Ecto neural progenitor cell (in vitro differentiated cells): ENCODE measurements at places on chromosomes 2 and 18.

DNA sequence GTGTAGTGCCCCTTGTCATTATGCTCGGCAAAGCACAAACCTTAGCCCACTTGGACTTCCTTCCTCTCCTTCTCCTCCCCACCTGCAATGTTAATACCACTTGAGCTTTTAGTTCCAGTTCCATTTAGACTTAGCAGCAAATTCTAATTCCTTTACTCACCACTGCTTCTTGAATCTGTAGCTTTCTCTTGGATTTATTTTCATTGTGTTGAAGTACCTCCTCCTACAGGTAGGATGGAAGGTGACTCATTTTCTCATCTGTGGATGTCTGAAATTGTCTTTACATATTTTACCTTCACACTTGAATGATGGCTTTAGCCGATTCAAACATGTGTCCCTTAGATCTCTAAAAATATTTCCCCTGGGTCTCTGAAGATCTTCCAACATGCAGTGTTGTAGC, 32.8 kb upstream of the BIN1 start:
- no peak for DNase-seq

GRCh38 chr2:134207589-134208209, 46.2 kb upstream of the MGAT5 start:
- DNase-seq: peak; percentile 53

GRCh38 chr18:46481048-46481846, 175.8 kb downstream of the LOXHD1 start:
- peak; percentile 72 for DNase-seq

DNA sequence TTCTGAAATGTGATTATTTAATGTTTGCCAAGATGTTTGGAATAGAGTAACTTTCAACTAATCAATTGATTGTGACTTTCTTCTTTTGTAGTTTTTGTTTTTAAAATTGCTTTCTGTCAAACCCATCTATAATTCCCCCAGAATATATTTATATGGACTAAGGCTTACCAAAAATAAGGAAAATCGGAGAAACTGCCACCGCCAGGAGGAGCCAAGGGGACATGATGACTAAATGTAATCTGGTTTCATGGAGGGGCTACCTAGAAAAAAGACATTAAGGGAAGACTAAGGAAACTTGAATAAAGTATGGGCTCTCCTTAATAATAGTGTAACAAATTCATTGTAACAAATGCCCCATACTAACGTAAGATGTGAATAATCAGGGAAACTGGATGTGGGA, 19.5 kb downstream of the BOLA3 start:
- DNase-seq: no peak

DNA sequence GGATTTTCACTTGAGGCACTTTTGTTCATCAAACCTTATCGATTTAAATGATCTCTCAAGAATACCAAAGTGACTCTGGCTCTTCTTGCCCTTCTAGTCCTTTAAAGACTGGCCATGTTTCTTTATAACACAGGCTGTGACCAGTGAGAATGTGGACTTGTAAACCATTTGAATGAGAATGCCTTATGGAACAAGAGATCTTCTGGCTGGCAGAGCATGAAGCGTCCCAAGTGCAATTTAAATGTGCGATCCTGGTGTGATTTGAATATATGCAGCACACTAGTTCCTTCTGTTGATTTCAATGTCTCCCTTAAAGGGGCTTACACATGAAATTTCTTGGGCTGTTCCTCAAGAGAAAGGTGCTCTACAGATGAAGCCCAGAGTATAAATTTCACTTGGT, 262.4 kb upstream of the CCDC68 start:
- DNase-seq: no peak

- DNase-seq: no peak
Observed at GRCh38 chr2:121825003-121825950, 69.8 kb downstream of the TSN start.

- no peak for DNase-seq
Observed at GRCh38 chr2:218927876-218928275, 31.6 kb upstream of the CDK5R2 start.

DNA sequence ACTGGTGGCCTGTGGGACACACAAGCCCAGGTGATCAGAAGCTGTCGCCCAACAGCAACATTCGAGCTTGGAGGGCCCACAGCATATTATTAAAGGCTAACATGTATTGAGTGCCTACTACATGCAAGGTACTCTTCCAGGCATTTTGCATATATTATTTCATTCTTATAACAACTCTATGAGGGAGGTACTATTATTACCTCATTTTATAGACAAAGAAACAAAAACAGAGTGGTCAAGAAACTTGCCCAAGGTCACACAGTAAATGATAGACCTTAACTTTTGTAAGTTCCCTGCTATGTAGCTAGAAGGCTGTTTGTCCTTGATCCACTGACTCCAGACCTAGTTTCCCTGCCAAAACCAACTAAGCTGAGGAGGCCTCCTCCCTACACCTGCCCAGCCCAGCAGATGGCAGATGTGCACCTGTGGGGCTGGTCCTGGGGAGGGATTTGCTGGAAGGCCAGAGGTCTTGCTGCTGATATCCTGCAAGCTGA, 35.7 kb downstream of the KANSL3 start:
- no peak for DNase-seq

GRCh38 chr2:138698428-138698827, 81.8 kb downstream of the NXPH2 start:
- DNase-seq: no peak

DNA sequence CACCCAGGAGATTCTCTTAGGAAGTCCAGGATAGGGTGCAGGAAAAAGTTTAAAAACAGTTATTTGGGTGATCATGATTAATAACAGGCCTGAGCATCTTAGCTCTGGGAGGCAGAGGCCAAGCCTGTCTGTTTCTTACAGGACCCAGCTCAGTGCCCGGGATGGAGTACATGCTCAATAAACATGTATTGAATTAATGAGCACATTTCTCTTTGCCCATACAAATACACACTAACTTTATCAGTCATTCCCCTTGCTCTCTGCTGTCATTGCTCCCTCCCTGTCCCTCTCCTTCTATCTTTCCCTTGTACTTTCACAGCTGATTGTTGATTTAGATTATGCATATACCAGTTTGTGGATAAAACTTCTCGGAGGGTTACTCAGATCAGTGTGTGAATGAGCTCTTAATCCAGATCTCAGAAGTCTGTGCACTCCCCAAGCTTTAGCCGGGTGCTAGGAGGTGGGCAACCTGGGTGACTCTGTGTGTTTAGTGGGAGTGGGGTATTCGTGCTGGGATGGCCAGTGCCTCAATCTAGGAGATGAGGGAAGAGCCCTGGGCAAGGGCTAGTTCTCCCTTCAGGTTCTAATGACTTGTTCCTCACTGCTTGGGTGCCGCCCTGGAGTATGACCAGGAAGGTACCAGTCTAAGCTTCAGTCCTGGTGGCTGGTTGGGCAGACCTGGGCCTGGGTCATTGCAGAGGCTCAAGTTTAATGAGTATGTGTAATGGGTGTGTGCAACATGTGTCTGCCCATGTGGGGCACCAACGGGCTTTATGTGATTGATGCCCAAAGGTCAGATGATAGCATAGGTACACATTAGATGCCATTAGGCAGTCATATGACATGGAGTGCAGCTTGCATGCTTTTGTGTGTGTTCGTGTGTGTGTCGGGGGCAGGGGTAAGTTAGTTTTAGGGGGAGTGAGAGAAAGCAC, 10.6 kb downstream of the EMX1 start:
- DNase-seq: no peak

DNA sequence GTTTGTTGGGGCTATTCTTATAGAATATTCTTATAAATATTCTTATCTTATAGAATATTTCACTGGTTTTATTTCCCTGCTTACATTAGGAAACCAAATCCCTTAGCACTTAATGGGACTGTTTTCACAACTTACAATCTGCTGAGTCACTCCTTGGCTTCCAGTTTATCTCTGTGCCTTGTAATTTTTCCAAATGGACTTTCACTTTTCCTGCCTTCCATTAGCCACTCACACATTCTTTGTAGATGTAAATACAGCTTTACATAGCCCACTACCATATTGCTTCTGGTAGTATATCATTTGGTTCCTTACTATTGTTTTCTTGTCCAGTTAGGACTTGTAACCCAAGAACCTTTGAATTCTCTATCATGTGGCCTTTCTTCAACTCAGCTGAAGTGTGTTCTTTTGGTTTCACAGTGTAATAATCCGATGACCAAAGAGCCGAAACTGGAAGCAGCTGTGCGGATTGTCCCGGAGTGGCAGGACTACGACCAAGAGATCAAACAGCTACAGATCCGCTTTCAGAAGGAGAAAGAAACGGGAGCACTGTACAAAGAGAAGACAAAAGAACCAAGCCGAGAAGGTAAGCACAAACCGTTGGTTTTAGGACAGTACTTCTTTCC, 96.1 kb downstream of the UGGT1 start:
- no peak for DNase-seq

- peak; percentile 60 for DNase-seq
Observed at GRCh38 chr2:219109471-219109870, 48.8 kb upstream of the IHH start.

DNA sequence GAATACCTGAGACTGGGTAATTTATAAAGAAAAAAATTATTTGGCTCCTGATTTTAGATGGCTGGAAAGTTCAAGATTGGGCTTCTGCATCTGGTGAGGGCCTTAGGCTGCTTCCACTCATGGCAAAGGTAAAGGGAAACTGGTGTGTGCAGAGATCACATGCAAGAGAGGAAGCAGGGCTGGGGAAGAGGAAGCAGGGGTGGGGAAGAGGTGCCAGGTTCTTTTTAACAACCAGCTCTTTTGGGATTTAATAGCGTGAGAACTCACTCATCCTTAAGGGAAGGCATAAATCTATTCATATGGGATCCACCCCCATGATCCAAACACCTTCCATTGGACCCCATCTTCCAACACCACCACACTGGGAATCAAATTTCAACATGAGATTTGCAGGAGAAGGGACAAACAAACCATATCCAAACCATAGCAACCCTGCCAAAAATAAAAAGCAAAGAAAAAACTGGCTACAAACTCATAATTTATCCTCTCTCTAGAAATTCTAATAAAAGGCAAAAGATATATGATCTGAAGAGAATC, 30.4 kb downstream of the PRKRA start:
- DNase-seq: no peak

DNA sequence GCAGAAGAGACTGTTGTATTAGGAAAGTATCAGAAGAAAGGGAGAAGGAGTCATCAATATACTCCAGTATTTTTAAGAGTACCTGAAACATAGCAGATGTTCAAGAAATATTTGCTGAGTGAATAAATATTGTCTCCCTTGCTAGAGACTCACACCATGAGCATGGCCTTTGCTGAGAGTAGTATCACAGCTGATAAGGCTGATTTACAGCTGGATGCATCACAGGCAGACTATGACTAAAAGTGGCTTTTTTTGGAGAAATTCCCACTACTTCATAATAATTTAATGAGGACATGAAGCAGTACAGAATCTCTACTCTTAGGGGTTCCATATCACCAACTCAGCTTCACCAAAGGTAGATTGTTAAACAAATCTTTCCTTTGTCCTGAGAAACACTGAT, 373.3 kb downstream of the RBM43 start:
- no peak for DNase-seq

GRCh38 chr2:11726384-11726783, 20.0 kb upstream of the LPIN1 start:
- DNase-seq: no peak

- DNase-seq: no peak
Observed at GRCh38 chr18:78873926-78874500, 105.6 kb upstream of the SALL3 start.

DNA sequence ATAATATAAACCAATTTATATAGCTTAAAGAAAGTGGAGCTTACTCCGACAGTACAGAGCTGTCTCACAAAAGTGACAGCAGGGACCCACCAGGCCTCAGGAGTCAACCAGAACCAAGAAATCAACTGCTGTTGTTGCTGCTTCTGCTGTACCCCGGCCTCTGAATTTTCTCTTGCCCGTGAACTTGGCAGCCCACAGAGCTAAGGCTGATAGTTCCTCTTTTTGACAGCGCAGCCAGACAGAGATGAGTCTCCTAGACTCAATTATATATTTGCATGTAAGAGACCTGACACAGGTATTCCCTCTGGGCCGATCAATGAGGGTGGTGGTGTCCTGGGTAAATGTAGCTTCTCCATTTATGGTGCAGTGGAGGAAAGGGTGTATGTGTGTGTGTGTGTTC, 109.4 kb downstream of the KCTD1 start:
- peak; percentile 24 for DNase-seq

DNA sequence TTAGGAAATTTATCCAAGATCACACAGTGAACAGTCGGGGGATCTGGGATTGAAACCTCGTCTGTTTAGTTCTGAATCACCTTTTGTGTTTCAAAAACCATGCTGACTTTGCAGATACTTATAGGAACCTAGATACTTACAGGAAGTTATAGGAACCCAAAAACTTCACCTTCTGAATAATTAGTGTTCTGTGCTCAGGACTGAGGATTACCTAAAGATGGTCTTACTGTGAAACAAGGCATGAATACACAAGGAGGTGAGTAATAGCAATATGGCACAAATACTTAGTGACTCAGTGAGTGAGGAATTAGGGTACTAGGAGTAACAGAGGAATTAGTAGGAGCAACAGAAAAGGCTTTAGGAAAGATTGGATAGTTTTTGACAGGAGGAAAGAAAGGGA, 145.5 kb downstream of the LRATD1 start:
- no peak for DNase-seq

- DNase-seq: no peak
Observed at GRCh38 chr2:240208631-240209211, 68.3 kb upstream of the OTOS start.

DNA sequence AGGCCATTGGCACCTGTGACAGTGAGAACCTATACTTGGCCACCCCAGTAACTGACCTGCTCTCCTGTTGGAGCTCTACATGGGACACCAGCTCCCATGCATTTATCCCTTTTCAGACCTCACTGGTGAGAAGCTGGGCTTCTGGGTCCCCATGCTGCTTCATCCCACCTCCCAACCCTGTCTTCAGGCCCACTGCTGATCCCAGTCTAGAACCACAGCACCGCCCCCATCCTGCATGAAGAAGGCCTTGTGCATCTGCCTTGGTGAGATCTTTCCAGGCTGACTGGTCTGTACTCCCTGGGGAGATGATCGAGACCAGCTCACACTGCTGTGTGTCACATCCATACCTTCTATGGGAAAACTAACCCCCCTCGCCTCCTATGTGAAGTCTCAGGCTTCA, 22.7 kb downstream of the TTC32 start:
- peak; percentile 10 for DNase-seq

- no peak for DNase-seq
Observed at GRCh38 chr18:57023275-57023882, 123.5 kb upstream of the BOD1L2 start.

GRCh38 chr2:163621445-163622004, 114.3 kb downstream of the FIGN start:
- no peak for DNase-seq
